Hematopoietic multipotent progenitor cell treated with erythropoietin and hydrocortisone succinate and interleukin-3 and kit ligand, for 17 days (in vitro differentiated cells): ENCODE measurements at places on chromosomes 6 and 20.
A peak's percentile ranks its signal among the peaks of the same experiment; 100 is the strongest.

GRCh38 chr6:13331516-13332348 lies 3.4 kb upstream of the TBC1D7 start:
- peak; percentile 63 for DNase-seq

GRCh38 chr6:105509506-105510331 lies 106.8 kb upstream of the PREP start:
- DNase-seq = no peak

DNA sequence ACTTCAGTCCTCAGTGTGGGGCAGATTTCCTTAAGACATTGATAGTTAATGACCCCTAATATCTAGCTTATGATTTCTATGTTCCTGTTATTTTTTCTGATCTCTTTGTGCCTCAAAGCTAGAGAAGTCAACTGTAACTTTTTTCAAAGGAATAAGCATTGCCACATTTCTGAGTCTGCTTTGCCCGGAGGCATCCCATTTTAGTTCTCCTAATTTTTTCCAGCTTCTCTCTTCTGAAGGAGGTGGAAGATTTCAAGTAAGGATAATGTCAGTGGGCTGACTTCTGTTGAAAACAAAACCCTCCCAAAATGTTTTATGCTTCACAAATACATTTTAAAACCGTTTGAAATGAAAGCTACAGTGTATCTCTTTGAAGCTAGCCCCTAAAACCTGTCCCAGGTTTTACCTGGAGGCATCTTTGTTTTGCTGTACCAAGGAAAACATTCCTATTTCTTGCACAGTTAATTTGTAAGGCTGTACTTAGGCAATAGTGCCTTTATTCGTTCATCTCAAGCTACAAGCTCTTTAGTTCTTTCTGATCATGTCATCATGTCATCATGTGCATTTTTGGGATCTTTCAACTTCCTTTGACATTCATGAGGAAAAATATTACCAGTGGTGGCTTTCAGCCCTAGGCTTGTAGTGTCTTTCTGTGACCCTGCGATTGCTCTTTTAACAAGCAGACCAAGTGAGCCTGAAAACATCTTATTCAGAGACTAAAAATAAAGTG lies 45.7 kb downstream of the TSPYL4 start:
- DNase-seq = no peak

GRCh38 chr6:146090474-146090873 lies 61.6 kb downstream of the GRM1 start:
- DNase-seq = no peak

DNA sequence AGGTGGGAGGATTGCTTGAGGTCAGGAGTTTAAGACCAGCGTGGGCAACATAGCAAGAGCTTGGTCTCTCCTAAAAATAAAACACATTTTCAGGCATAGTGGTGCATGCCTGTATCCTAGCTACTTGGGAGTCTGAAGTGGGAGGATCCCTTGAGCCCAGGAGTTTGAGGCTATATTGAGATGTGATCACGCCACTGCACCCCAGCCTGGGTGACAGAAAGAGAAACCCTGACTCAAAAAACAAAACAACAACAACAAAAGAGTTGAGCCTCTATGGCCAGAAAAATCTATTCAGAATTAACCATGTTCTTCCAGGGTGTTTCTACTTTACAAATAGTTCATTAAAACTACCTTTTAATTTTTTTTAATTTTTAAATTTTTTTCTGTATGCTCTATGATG lies 60.6 kb downstream of the TIAM2 start:
- DNase-seq = no peak

GRCh38 chr20:4920131-4920530 lies 81.2 kb downstream of the SLC23A2 start:
- DNase-seq = no peak

DNA sequence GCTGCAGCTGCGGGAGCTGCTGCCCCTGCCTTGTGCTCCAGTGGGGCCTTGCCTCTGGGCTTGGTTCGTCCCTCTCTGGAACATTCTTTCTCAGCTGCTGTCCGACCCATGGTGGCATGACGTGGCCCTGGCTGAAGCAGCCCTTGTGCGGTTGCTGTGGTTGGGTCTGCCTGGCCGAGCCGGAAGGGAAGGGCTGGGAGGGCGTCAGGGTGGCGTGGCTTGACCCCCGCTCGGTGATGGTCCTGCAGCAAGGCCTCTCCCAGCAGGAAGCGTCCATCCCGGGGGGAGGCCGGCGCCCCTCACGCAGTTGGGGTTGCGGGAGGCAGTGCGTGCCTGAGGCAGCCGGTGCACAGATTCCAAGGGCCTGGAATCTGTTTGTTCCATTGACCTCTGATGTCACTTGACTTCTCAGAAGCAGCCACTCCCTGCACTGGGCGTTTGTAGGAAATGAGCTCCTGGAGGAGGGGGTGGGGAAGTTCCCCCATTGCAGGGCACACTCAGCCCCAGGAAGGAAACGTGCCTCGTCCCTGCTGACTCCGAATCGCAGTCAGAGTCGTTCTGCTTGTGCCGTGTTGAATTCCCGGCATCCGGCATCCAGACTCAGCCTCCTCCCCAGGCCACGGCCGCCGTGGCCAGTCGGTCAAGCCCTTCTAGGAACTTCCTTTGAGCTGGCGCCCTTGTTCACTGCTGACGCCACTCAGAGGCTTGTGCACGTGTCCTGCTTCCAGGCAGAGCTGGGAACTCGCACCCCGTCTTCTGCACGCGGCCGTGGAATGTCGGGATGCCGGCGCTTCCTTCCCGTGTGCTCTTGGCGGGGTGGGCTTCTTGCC lies 9.7 kb upstream of the TNFRSF6B start:
- no peak for DNase-seq

GRCh38 chr6:167479301-167479700 lies 154.4 kb downstream of the TTLL2 start:
- DNase-seq = no peak

GRCh38 chr20:3082306-3082951 lies 2.1 kb downstream of the AVP start:
- DNase-seq = no peak

DNA sequence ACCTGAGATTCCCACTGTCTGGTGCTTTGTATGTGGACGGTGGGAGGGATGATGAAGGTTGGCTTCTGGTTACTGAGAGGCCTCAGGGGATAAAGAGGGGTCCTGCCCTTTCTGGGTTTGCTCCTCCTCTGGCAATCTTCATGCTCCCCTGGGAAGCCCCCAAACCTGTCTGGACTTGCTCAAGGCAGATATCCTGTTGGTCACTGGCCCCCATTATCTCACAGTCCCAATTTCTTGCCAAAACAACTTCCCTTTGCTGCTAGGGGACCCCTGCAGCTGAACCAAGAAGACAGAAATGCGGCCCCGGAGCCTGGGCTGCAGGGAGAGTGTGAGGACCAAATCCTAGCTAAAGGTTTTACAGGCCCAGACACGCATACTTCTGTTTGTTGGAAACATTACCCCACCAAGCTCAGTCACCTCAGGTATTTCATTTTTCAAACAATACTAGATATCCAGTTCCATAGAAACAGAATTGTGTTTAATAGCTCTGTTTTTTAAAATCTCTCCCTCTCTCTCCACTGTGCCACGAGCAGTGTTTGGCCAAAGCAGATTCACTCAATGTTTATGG lies 63.4 kb upstream of the MRPS10 start:
- DNase-seq = no peak

DNA sequence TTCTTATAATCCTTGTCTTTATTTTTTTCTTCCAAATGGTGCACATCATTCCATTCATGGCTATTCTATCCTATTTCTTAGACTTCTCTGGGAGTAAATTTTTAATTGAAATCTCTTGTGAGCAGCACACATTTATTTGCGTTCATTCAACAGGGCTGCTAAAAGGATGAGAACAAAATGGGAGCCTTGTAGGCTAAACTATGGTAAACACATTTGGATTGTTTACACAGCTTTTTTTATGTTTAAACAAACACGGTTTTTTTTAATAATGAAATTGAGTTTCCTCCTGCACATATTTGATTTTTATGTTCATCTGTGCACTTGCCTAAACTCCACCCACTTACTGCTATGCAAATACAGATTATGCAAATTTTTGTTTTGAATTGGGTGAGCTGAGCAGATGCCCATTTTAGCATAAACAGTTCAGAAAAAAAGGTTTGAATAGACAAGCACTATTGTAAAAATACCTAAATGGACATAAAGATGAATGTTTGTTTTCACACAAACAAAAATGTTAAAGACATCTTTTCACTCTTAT lies 92.0 kb downstream of the OLIG3 start:
- no peak for DNase-seq
